ENCODE measurements at places on chromosomes 13 and 19.

- DNase-seq, result no peak
Observed at GRCh38 chr13:40492511-40492910, 173.9 kb downstream of the FOXO1 start.

- no peak for DNase-seq
Observed at GRCh38 chr19:35134601-35135242, at the start of gene LGI4. LGI4 (minus strand) TSS chr19:35135059; CDS start chr19:35134680, 379 bp downstream.

DNA sequence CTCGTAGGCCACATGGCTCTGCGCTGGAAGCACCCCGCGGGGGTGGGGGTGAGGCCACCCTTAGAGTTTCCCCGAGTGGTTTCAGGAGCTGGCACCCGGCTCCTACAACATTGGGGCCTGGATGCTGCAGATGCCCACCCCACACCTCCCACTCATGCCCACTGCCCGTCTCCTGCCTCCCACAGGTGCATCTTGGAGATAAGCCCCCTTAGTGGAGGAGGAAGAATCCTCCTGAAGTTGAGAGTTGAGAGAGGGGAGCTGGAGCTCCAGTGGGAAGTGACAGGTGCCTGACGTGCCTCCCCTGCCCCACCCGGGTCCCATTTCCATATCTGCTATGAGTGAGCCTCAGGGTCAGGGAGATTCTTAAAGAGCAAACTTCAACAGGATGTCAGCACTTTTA lies 341.3 kb downstream of the TEX29 start:
- no peak for DNase-seq

- no peak for DNase-seq
Observed at GRCh38 chr13:47826471-47826870, 174.6 kb downstream of the SUCLA2 start.

- no peak for DNase-seq
Observed at GRCh38 chr13:75751350-75751749, 115.2 kb downstream of the LMO7 start.

DNA sequence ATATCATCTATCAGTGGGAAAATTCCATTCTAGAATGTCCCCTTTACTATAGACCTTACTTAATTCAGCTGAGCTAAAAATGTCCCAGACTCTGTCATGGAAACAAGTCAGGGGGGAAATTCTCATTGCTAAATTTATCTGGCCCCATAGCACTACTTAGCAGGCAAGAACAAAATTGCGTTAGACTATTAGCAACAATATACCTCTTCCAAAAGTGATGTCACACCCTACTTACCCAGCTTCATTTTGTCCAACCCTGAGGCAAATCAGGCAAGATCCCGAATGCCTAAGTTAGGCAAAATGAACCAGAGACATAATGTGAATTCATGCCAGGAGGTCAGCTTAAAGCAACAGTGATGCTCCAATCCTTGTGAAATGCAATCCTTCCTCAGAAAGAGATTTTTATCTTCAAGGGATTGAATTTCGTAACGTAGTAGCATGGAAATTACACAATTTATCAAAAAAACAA lies 93.7 kb downstream of the FRY start:
- no peak for DNase-seq

Data from activated CD4-positive, alpha-beta T cell treated with anti-CD3 and anti-CD28 coated beads, Interleukin-2, amount 50 U/mL, for 24 hours (primary cell).